Stimulated activated CD4-positive, alpha-beta T cell treated with anti-CD3 and anti-CD28 coated beads, Interleukin-1b, Interleukin-23, amount 100 ng/mL, for 1 hour (primary cell): ENCODE measurements at places on chromosomes 12 and 14.

DNA sequence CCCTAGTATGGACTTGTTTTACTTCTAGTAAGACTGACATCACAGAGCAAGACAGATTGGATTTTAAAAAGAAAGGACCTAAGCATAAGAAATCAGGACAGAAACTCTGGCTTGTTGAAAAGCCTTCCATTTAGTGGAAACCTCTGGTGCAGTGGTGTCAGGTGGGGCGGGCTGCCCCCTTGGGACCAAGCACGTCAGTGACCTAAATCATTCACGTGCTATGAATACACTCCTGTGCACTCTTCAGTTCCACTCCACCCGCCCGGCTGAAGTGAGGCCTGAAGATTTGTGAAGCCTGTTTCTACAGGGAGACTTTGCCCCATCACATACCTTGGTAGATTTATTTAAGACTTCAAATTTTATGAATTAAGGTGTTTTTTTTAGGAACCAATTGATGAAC is 58.2 kb upstream of the STRN3 start:
- no peak for DNase-seq

GRCh38 chr12:1050059-1050707 is 59.2 kb downstream of the ERC1 start:
- DNase-seq: no peak

- DNase-seq: no peak
Observed at GRCh38 chr12:20289520-20289919, 78.8 kb upstream of the PDE3A start.

- no peak for DNase-seq
Observed at GRCh38 chr12:113880326-113880725, 85.8 kb downstream of the RBM19 start.
